ENCODE measurements at places on chromosomes 12 and 14. TPM values are rescaled to one million over a fixed set of nuclear protein-coding genes. Genes with fewer than 3 reads are reported as not detected.

GRCh38 chr12:21453312-21453852 is 15.9 kb downstream of the PYROXD1 start:
- no peak overlapping the region for H3K4me3 ChIP-seq
- H3K27ac ChIP-seq: no peak overlapping the region
- H3K36me3 ChIP-seq: peaks cover 54% of the 10 kb centered on the region
- DNase-seq: no peak

The LUM gene
- total RNA-seq: not detected

The GPD1 gene
- 0.54 TPM for total RNA-seq

- DNase-seq: no peak
- H3K36me3 ChIP-seq: peaks cover 33% of the 10 kb centered on the region
- no peak overlapping the region for H3K4me3 ChIP-seq
- no peaks in the 10 kb centered on the region for H3K4me1 ChIP-seq
These were observed 320.8 kb downstream of the MED13L start for GRCh38 chr12:115956659-115957058.

DNA sequence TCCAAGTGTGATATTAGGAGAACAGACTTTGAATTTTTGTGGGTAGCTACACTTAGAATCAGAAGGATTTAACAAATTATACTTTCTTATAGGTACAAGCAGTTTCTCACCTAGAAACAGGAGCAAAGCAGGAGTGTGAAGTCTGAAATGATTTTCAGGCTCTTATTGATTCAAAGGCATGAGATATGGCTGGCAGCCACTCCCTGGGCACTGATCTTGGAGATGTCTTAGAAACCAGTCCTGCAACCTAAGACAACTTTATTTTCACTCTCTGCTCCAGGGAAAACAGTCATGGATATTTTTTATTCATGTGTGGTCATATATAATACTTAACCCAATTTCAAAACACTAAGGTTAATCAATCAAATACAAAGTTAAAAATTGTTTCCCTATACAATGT is 254.9 kb upstream of the TMEM132C start:
- H3K27me3 ChIP-seq: no peaks in the 10 kb centered on the region
- H3K4me3 ChIP-seq: no peak overlapping the region
- no peaks in the 10 kb centered on the region for H3K4me1 ChIP-seq
- H3K36me3 ChIP-seq: no peaks in the 10 kb centered on the region
- no peak overlapping the region for H3K27ac ChIP-seq
- no peak for DNase-seq

DNA sequence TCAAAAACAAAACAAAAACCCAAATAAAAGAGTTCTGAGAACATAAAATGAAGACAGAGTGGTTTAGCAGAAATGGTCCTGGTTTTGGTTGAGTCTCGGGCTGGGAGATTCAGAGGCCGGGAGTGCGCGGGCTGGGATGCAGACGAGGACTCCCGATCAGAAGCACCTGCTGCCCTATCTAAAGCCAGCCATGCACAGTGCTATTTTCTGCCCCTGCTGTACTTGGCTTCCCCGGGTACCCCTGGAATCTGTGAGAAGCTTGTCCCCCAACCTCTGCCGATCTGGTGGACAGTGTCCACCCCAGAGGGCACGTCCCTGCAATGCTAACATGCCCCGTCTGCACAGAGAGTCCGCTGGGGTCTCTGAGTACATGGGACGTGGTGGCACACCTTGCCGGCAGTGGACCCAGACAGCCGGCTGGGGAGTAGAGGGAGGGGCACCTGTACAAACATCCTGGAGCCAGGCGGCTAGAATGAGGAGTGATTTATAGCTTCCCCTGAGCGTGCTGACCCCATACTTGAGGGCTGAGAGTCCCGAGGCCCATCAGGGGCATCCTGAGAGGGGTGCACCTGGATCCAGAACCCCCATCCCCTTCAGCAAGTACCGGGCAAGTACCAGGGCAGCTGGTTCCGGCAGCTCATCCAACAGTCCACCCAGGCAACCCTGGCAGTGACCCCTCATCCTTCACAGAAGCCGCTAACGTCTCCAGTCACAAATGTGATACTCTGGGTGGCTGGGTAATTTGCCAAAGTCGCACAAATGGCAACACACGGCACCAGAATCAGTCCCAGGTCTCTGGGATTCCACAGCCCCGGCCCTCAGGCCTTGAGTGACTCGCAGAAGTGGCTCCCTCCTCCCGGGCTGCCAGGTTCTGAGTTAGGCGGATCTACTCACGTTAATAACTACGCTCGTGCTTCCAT is 37.1 kb downstream of the CHGA start:
- no peak for DNase-seq
- H3K27ac ChIP-seq: no peak overlapping the region
- no peaks in the 10 kb centered on the region for H3K4me1 ChIP-seq
- H3K27me3 ChIP-seq: no peaks in the 10 kb centered on the region
- H3K36me3 ChIP-seq: no peaks in the 10 kb centered on the region

The OR6C68 gene
- not detected for total RNA-seq

DNA sequence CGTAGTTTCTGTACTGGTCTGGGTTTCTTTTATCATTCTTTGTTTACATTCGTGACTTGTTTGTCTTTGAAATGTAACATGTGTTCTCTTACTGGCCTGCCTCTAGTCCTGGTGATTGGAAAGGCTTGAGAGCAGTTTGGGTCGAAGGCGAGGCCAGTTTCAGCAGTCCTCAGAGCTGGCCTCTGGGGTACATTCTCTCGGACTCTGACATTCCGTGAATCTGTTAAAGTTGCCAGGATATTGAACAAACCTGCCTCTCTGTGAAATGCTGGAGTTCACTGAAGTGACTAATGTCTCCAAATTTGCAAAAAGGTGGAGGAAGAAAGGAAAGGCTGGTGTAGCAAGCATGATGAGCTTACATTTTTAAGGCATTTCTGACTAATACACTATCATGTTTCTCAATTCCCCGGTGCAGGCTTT is 1.5 kb downstream of the PLEKHA5 start:
- DNase-seq: no peak
- H3K27me3 ChIP-seq: peaks cover 14% of the 10 kb centered on the region
- no peaks in the 10 kb centered on the region for H3K36me3 ChIP-seq
- peaks cover 13% of the 10 kb centered on the region for H3K4me1 ChIP-seq
- no peak overlapping the region for H3K27ac ChIP-seq
- peak overlapping the region; percentile 29 for H3K4me3 ChIP-seq

The PTGDR gene
- not detected for total RNA-seq

The HOXC10 gene
- not detected for total RNA-seq

- peak; percentile 83 for DNase-seq
- H3K4me3 ChIP-seq: peak overlapping the region; percentile 27
- no peaks in the 10 kb centered on the region for H3K27me3 ChIP-seq
- peaks cover 4% of the 10 kb centered on the region for H3K36me3 ChIP-seq
These were observed 22.9 kb downstream of the SPTLC2 start for GRCh38 chr14:77593501-77593961.

GRCh38 chr12:123140676-123141614 is 9.9 kb downstream of the PITPNM2 start:
- DNase-seq: no peak
- no peak overlapping the region for H3K27ac ChIP-seq
- no peak overlapping the region for H3K4me3 ChIP-seq
- no peaks in the 10 kb centered on the region for H3K36me3 ChIP-seq

The PRH2 gene
- not detected for total RNA-seq

DNA sequence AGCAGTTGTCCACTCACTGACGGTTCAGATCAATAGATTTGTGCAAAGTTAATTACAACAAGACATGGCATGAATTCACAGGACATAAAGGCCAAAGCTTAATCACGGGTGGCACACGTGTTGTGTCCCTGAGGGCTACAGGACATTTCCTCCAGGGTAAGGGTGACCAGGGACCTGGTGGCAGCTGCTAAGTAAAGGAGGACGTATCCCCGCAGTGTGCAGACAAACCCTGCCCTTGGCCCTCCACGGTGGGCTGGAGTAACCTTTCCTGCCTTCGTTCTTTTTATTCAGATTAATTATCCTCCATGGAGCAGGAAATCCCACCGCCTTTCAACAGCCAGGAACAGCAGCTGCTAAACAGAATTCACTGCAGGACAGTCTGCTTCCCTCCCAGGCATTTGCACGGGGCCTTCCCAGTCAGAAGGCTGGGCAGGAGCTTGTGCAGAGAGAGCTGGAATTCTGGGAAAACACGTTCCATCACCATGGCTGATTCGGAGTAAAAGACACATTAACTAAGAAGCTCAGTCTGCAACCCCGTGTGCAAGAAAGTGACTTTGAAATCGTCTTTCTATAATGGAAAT is 289.9 kb upstream of the SFSWAP start:
- no peak for DNase-seq
- H3K27ac ChIP-seq: no peak overlapping the region
- no peaks in the 10 kb centered on the region for H3K4me1 ChIP-seq
- no peaks in the 10 kb centered on the region for H3K36me3 ChIP-seq
- no peak overlapping the region for H3K4me3 ChIP-seq

All from B cell (primary cell).